Bone marrow (tissue), 2 donors: ENCODE measurements at places on chromosomes 7 and 10.

DNA sequence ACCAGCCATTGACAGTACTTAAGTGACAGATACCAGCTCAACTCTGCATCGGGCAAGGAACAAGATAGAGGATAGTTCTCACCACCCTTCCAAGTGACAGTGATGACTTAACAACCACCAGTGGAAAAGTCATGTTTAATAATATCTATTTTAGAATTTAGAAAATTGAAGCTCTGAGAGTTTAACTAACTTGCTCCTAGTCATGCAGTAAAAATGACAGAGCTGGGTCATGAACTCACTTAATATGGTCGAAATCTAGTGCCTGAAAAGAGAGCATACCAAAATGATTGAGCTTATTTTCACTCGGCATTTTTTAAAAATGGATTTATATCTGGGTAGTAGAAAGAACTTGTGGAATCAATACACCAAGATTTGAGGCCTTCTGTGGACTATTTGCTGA lies 367.8 kb upstream of the IGFBP3 start:
- no peak for DNase-seq

DNA sequence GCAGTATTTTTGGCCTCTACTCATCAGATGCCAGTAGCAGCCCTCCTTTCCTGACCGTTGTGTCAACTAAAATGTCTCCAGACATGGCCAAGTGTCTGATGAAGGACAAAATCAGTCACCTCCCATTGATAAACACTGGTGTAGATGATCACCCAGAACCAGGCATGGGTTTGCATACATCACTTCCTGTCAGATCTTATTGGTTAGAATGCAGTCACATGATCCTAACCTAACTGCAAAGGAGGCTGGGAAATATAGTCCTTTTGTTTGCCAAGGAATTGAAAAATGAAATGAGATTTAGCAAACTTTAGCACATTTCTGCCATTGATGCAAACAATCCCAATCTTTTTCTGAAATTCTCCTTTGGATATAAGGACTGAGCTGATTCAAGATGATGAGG lies 141.4 kb downstream of the BUB3 start:
- no peak for DNase-seq

DNA sequence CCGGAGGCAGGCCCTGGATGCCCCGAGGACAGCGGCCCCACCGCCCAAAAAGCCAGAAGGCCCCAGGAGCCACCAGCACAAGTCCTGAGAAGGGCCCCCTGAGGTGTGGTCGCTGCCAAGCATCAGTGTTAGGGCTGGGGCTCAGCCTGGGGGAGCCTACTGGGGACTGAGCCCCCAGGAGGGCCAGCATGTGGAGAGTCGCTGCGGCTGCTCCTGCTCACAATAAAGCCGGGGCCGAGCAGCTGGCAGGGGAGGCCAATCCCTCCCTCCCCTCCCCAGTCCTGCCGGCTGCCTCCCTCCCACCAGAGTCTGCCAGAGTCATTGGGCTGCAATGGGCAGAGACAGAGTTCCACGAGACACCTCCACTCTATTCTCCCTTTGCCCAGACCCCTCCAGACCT lies 3.1 kb upstream of the ASIC3 start:
- no peak for DNase-seq

- DNase-seq = no peak
Measured at GRCh38 chr10:68172324-68172723, 59.6 kb downstream of the ATOH7 start.

- no peak for DNase-seq
Measured at GRCh38 chr10:89391907-89392756, at the start of gene IFIT1. IFIT1 (plus strand) TSS chr10:89392623; CDS start chr10:89392713, 90 bp downstream.

GRCh38 chr7:118078015-118078414 lies 105.9 kb upstream of the LSM8 start:
- DNase-seq = no peak

GRCh38 chr7:77281780-77282478 lies 82.3 kb upstream of the FGL2 start:
- DNase-seq = no peak

DNA sequence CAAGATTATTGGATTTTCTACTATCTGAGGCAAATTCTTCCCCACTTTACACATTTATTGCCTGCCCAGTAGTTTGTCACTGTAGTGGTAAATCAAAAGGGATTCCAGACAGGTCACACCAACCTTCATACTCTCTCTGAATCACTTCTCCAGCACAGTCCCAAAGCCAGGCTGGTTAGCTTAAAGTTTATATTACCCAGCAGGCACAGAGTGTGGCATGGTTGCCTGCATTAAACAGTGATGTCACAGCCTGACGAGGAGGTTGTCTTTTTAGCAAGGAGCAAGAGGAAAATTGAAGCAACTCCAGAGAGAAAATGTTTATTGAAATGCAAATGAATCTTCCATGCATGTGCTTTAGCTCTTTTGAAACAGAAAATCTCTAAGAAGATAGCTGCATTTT lies 375.5 kb upstream of the CELF2 start:
- no peak for DNase-seq

DNA sequence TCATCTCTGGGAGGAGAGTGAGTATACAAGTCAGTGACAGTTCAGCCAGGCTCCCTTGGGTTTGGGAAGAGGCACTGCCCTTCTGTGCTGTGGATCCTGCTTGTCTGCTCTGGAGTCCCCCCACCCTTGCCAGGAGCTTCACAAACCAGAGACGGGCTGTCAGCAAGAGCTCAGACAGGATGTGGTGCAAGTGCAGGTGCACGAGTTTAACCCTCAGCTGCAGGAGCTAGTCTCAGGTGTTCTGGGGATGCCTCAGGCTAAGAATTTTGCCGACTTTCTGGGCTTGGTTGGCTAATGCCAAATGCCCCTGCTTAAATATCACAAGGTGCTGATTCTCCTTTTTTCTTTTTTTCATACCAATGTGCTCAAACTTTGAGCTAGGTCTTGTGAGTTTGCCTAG lies 22.3 kb downstream of the ZNF783 start:
- DNase-seq = no peak

DNA sequence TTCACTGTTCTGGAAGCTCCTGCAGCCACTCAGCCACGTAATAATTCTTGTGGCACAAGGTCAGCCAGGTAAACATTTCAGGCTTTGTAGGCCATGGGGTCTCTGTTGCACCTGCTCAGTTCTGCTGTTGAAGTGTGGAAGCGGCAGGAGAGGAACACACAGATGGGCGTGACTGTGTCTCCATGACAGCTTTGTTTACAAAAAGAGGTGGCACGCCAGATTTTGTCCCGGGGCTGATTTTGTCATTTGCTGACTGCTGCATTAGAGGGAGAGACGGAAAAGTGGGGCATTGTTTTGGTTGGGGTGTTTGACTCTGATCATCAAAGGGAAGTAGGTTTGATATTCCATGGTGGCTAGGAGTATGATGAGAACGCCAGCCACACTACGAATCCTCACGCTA lies 103.1 kb downstream of the PRKAG2 start:
- no peak for DNase-seq

DNA sequence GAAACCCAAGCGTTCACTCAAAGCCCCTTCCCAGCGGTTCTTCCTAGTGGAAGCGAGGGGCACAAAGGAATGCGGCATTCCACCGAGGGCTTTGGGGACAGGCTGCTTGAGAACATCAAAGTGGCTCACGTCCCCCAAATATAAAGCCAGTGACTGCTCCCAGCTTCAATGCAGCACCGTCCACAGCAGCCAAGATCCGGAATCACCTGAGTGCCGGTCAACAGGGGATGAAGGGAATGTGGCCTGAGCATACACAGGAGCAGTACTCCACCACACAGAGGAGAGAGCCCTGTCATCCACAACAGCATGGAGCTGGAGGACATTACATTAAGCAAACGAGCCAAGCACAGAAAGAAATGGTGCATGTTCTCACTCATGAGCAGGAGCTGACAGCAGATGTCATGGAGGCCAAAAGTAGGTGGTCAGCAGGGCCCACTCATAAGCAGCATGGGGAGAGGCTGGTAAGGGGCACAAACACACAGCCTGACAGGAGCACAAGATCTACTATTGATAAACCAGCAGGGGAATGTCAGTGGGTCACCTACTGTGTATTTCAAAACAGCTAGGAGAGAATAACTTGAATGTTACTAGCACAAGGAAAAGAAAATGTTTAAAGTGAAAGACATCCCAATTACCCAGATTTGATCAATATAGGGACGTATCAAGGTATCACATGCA lies 79.5 kb downstream of the DIP2C start:
- no peak for DNase-seq

- no peak for DNase-seq
Measured at GRCh38 chr7:18971839-18972238, 145.6 kb downstream of the TWIST1 start.

GRCh38 chr10:19902456-19902855 lies 86.2 kb downstream of the PLXDC2 start:
- DNase-seq = no peak

GRCh38 chr7:2666588-2667250 lies 21.3 kb upstream of the AMZ1 start:
- DNase-seq = no peak

DNA sequence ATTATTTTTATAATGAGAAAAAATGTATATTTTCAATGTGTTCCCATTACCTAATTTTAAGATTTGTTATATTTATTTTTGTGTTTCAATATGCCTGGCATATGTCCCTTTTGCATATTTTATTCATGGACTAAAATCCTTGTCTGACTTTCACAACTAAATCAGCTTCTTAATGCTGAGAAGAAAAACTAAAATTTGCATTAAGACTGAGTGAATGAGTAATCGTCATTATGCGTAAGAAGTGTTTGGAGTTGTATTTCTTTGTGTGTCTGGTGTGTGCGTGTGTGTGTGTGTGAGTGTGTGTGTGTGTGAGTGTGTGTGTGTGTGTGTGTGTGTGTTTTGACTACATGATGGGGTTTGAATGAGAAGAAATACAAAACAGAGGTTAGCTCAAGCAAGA lies 201.7 kb upstream of the SP8 start:
- no peak for DNase-seq

DNA sequence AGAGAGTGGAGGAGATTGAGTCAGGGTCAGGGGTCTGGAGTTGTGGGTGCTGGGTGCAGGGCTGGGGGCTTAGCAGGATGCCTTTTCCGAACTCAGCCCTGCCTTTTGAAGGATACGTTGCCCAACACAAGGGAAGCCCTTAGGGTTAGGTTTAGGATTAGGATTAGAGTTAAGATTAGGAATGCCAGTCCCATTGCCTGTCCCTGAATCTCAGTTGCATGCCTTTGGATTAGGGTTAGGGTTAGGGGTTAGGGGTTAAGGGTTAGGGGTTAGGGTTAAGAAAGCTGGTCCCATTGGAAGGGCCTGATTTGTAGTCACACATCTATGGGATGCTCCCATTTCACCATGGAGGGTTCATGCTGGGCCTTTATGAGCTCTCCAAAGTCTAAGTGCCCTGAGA lies 20.8 kb upstream of the ZNF488 start:
- no peak for DNase-seq

GRCh38 chr7:128178611-128179010 lies 62.5 kb upstream of the LEP start:
- DNase-seq = no peak

- no peak for DNase-seq
Measured at GRCh38 chr7:3501671-3502070, 200.6 kb downstream of the SDK1 start.

DNA sequence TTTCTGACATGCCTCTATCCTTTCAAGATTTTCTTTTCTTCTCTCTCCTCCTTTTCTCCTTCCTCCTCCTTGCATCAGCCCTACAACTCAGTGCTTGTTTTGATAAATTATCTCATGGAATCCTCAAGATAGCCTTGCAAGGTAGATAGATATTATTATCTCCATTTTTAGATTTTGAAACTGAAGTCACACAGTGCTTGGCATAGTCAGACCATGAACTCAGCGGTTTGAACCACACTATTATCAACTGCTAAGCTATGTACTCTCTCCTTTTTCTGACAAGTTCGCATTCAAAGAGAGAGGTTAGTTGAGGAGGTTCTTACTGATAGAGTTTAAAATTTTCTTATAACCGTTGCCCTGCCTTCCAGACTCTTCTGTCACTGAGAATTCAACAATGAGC lies 79.1 kb downstream of the SUGCT start:
- no peak for DNase-seq

DNA sequence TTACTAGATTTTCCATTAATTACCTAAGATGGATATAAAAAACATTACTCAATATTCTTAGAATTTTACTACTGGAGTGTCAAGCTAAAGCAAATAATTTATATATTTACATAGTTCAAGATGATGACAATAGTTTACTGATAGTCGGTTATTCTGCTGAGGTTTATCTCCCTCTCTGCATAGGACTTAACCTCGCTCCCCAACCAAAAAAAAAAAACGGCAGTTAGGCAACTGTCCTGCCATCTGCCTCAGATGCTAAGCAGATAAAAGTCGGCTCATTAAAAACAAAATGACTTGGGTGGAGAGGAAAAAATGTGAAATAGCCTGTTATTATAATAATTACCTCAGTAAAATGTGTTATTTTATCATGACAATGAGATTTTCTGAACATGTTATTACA lies 14.0 kb upstream of the ITGB8 start:
- no peak for DNase-seq

DNA sequence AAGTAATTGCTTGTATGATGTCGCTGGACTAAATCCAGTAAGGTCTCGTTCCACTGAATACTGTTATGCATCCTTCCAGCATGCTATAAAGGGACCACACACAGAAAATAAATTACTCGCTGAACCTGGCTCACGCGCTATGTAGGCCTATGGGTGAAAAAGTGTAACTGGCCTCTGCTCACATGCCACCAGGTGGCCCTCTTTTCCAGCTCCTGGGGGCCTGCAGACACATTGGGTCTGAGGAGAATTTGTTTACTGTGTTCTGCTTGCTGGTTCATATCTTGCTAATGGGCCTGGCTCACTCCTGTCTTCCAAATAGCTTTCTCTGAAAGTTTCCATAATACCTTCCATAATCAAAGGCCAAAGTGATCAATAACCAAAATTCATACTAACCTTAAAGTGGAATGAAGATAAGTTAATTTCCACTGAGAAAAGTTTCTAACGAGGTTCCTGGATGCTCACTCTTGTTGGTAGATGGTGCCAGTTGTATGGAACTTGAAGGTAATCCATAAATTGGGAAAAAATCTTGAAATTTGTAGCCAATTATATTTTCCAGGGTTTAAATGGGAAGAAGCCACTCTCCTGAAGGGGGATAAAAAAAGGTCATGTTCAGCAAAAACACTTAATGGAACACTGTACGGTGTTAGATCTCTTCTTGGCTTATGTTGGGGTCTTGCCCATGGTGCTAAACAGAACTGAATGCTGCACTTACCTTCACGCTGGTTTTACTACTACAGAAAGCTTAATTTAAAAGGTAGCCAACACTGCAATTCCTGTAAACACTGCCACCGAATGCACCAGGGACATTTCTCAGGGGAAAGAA lies 27.0 kb upstream of the ZPBP start:
- DNase-seq = no peak
